ENCODE measurements at places on chromosomes 2 and 18. TPM values are rescaled to one million over a fixed set of nuclear protein-coding genes. Genes with fewer than 3 reads are reported as not detected.

Gene TANC1
- total RNA-seq: 66.5 TPM

Gene DSG1
- not detected for total RNA-seq

Gene SERPINB4
- 23.5 TPM for total RNA-seq

Gene MATN3
- 0.67 TPM for total RNA-seq

DNA sequence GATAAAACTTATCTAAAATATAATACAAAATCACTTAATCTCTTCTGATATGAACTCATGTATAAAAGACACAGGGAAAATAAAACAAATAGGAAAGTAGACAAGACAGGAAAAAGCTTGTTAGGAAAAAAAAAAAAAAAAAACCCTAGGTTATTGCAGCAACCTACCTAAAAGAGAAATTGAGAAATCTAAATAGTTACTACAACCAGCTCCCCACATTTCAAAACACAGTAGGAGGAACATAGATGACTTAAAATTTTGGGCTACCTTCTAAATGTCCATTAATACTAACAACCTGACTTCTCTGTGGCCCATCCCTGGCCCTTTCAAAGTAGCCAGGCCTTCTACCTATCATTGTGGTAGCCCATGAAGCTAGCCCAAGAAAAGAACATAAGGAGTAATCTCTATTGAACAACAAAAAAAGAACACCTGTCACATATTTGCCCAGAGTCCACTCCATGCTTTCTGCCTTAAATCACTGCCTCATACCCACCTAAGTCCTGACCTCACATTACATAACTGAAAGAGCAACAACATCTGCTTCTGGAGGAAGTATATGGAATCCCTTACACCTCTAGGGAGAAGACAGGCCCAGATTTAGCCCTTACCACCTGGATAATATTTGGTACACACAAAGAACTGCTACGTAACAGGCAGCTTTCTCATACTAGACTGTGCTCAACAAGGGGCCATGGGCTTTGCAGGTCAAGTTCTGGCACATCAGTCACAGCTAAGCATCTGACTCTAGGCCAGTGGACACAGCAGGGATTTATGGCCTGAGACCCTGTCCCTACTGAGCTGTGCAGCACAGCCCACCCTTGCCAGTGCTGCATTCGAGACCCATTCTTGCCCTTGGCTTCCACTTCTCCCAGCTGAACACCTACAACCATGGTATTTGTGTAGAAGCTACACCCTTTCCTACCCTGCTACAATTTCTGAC, 8.5 kb downstream of the SUCLG1 start:
- no peak for ATAC-seq

- ATAC-seq: no peak
Measured at GRCh38 chr2:184294831-184295230, 303.5 kb upstream of the ZNF804A start.

GRCh38 chr18:46891742-46892214, 25.5 kb downstream of the PIAS2 start:
- ATAC-seq: no peak

DNA sequence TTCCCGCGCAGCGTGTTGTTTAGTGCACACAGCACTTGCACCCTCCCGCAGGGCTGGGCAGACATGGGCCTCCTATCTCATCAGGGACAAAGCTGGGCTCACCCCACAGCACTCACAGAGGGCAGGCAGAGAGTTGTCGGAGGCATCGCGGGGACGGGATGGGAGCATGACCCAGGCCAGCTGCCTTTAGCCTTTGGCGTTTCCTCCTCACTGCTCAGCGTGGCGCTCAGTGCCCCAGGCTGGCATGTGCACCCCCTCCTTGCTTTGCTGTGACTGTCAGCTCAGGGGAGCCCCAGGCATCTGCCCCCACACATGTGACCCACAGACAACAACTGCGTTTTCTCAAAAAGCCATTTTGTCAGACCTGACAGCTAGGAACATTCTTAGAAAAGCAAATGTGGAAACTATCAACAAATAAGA, 101.1 kb downstream of the RNF144A start:
- no peak for ATAC-seq

GRCh38 chr2:218291318-218292047, 820 bp downstream of the TMBIM1 start:
- ATAC-seq: no peak
